ENCODE measurements at places on chromosomes 6 and 20.

DNA sequence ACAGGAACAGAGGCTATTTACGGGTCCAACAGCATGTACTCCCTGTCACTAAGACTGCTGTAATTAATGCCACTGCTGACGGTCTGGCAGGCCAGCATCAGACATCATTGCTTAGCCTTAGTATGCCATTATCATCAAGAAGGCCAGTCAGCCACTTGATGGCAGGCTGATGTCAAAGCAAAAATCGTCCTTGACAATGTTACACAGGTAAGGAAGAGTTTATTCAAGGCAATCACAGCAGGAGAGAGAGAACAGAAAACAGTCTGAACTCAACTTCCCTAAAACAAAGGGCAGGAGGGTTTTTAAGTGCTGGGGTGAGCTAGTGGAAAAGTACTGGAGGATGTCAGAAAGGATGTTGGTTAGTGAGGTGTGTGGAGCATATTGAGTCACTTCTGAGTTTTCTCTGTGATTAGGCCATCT, 25.1 kb downstream of the FKBP1C start:
- no peak for DNase-seq

- no peak for DNase-seq
These were observed 96.2 kb downstream of the THBS2 start for GRCh38 chr6:169157197-169158148.

DNA sequence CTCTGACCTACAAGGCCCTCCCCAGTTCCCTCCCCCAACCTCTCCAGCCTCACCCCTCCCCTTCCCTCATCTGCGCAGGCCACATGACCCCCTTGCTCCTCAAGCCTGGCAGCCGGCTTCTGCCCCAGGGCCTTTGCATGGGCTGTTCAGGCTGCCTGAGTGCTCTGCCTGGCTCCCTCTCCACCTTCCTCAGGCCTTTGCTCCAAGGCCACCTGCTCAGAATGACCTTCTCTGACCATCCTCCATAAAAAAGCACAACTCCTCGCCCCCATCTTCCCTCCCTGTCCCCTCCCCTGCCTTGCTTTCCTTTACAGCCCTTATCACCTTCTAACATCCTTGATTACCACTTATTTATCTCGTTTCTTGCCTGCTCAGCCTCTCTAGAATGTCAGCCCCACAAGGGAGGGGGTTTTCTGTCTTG, 38.7 kb downstream of the SPDEF start:
- DNase-seq: no peak

DNA sequence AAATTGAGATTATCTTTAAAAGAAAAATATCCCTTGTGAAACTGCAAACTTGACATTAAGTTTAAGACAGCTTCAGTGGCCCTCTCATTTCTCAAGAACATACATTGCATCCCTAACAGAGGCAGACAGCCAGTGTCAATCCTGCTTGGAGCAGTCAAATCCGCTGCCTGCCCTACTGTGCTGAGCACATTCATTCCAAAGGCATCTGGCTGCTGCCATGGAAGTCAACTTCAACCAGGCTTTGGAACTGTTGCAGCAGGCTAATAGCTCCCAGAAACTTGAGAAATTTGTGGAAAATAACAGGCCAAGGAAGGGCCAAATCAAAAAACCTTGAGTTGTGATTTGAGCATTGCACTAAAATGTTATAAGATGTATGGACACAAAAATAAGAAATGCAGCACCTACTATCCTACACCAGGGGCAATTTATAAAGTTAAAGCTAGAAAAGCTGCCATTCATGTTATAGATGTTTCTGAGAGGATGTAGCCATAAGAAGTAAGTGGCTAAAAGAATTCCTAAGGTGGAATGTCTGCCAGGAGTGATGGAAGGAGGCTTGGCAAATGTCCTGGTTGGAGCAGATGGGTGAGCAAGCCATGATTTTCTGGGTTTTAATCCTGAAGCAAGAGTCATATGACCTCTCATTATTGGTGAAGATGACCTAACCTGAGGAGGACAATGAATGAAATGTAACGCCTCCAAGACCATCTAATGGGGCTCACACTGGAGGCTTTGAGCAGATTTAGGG, 31.4 kb upstream of the HAO1 start:
- DNase-seq: no peak

DNA sequence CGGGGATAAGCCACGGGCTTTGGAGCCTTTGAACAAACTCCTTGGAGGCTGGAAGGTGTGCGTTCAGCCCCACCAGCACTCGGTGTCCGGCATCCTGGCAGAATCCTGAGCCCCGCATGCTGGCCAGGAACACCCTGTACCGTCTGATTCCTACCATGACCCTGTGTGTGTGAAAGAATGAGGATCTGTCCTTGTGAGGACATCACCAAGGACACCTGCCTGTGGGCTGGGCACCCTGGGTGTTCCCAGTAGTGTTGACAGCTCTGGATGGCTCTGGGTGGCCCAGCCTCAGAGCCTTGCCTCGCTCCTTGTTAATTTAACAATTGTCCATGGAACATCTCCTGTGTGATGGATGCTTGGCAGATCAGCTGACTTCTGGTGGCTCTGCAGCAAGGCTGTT, 234.3 kb downstream of the QKI start:
- DNase-seq: no peak

- DNase-seq: no peak
These were observed 13.2 kb upstream of the ASXL1 start for GRCh38 chr20:32344835-32345506.

DNA sequence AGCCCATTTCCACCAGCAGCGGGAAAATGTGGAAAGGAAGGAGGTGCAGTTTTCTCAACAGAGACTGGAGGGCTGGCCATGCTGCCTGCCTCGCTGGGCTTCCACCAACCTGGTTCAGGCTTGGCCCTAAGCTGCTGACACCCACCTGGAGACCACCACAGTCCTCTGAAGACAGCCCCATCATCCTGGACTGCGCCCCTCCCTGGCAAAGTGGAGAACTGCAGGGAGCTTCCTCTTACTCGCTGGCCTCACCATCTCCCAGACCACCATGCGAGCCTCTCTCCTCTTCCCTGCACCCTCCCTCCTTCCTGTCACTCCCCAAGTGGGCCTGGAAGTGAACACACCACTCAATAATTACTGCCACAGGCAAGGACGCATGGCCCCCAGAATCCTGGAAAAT, 71.5 kb downstream of the PSMG4 start:
- DNase-seq: no peak

DNA sequence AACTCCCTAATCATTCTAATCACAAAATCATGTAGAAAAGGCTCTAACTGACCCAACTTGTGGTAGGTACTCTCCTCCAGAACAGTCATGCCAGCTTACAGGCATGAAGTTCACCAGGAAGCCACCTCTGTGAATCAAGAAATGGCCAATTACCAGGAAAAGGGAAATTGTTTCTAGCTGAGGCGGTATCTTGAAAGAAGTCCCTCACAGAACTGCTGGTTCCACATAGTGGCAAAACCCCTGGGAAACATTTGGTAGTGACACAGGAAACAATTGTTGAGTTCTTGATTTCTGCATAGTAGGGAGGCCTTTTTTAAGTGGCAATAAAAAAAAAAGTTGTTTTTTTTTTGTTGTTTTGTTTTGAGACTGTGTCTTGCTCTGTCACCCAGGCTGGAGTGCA, 3.4 kb upstream of the ZHX3 start:
- no peak for DNase-seq

DNA sequence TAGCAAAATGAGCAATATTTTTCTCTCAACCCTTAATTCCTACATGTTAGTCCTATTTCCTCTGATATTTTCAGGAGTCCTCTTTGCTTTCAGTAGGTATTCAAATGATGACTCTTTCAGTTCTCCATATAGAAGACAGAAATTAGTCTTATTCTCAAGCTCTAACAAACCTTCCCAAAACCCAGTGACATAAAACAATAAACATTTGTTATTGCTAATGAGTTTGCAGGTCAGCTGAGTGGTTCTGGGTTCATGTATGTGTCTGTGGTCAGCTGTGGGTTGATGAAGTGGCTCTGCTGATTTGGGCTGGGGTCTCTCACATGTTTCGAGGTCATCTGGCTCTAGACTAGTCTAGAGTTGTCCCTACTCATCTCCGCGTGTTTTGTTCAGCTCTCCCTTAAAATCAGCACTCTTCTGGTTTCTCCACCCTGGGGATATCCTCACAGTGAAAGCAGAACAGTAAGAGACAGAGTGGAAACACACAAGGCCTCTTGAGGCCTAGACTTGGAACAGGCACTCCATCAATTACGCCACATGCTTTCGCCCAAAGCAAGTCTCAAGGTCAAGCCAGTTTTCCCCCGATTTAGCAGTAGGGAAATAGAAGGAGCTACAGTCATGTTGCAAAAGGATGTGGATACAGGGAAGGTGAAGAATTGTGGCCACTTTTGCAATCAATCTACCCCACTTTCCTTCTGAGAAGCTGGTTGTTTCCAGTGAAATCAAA, 273.0 kb downstream of the PLCB1 start:
- no peak for DNase-seq

DNA sequence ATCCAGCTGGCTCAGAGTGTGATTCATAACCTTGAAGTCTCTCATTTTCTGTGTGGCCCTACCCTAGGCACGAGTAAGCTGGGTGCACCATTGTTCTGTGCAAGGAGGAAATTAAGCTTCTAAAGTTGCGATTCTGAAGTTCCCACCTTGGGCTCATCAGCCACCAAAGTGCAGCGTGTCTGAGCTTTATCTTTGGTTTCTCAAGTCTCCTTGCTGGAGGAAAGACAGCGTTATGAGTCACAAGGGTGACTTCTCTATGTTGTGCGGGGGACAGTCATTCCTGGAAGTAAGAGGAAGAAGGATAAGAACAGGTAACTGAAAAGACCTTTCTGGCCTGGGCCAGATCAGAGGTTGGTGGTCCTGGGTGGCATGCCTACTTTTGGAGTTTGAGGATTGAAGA, 16.8 kb downstream of the MRAP2 start:
- no peak for DNase-seq

DNA sequence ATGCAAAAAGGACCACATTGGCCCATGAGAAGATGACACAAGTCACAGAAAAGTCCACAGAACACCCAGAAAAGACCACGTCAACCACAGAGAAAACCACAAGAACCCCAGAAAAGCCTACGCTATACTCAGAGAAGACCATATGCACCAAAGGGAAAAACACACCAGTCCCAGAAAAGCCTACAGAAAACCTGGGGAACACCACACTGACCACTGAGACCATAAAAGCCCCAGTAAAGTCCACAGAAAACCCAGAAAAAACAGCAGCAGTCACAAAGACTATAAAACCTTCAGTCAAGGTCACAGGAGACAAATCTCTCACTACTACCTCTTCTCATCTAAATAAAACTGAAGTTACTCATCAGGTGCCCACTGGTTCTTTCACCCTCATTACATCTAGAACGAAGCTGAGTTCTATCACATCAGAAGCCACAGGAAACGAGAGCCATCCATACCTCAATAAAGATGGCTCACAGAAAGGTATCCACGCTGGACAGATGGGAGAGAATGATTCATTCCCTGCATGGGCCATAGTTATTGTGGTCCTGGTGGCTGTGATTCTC, 11.2 kb downstream of the MUCL3 start:
- DNase-seq: no peak

- no peak for DNase-seq
These were observed 789 bp downstream of the PHACTR1 start for GRCh38 chr6:12717356-12717755.

GRCh38 chr6:85459224-85459901, 9.5 kb downstream of the NT5E start:
- DNase-seq: no peak

DNA sequence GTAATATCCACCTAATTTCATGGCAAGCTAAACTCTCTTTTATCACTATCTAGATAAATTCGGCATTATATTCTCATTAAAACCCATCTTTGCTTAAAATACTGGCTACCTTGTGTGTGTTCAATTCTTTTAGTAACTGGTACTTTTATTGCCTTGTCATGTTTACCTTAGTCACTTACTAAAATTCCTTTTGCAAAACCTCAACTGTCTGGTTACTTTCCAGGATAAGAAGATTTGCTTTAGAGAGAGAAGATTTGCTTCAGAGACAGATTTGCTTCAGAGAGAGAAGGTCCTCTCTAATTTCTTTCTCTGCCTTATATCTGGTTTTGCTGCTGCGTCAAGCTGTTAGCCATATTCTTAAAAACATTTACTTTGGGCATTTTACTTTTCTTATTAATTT, 151.5 kb upstream of the MLIP start:
- no peak for DNase-seq

DNA sequence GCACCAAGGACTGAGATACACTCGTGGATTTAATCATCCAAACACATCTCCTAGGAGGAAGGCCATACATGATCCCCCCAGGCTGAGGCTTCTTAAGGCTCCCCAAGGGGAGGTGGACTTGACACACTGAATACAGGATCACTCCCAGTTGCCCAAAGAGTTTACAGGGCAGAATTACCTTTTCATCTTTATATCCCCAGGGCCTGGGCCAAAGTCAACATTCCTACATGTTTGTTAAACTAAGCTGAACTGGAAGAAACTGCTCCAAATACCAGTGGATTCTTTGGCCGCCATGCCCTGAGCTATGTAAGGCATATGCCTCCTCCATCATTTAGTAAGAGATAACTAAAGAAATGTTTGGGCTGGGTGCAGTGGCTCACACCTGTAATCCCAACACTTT, 22.2 kb upstream of the SERPINB1 start:
- no peak for DNase-seq

- DNase-seq: no peak
These were observed 203.0 kb upstream of the PCSK2 start for GRCh38 chr20:17023806-17024205.

GRCh38 chr20:58196402-58197184, 31.9 kb downstream of the ANKRD60 start:
- no peak for DNase-seq

DNA sequence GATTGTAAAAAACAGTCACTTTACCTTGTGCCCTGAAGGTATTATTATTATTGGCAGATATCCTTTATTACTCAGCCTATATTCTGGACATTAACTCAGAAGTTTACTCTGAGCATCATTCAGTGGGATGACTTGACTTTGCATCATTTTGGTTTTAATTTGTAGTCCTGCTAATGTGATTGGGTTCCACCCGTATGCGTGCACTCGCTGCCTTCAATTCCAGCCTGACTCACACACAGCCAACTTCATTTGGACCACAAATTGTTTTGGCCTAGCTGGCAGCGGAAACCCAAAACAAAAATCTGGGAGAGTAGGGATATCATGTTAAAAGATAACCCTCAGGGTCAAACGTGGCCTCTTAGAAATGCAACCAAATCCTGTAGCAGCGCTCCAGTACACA, 704.4 kb upstream of the SLC35B3 start:
- DNase-seq: no peak

Measured in activated T-cell treated with anti-CD3 and anti-CD28 coated beads, Interleukin-2, amount 50 U/mL, for 48 hours (primary cell).